ENCODE measurements at places on chromosomes 12 and 14.

DNA sequence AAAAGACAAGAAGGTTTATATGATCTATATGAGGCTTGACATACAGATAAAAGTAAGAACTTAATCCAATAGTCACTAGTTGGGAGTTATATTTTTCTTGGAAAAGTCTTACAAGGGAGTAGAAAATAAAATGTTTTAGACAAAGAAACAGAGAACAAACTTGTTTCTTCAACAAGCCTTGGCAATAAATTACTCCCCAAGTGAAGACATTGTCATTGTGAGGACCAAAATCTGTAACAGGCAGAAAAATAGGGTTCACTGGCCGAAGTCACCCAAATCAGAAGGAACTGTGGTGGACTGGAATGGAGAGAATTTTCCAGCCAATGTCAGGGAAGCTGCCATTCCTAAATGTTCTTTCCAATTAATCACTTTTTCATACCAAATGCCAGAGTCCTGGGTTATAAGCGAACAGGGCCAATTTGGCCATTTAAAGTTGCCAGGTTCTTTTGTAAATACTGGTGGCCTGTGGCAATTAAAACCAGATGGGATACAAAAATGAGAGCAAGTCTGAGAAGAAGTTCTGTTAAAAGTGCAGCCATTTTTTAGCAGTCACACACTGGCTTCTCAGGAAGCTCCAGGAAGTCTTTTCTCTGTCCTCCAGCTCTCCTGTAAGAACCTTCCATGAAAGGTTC lies 117.3 kb upstream of the OVCH1 start:
- DNase-seq = no peak

DNA sequence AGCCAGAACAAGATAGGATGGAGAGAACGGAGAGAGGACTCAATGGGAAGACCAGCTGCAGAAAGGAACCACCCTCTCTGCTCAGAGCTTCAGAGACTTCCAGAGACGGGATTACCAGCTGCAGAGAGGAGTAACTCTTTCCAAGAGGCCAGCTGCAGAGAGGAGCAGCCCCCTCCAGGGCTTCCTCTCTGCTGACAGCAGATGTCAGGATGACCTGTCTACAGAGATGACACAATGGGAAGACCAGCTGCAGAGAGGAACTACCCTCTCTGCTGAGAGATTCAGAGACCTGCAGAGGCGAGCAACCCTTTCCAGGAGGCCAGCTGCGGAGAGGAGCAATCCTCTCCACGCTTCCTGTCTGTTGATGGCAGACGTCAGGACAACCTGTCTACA lies 61.8 kb downstream of the KLRG1 start:
- DNase-seq = no peak

DNA sequence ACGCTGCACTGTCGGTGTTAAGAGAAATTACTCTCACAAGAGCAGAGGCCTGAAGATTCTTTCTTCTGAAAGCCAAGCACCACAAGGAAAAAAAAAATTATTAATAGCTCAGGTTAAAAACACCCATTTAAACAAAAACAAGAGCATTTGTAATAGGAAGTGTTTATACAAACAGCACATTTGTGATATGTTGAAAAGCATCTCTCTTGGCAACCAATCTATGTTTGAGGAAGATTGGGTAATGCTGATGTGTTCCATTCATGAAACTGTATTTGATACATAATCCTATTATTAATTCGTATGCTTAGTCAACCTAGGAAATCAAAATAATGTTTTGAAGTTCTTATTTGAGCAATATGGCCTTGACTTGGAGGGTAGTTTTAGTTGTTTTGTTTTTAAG lies 36.5 kb downstream of the SSPN start:
- no peak for DNase-seq

GRCh38 chr14:100144996-100145646 lies 14.3 kb downstream of the DEGS2 start:
- no peak for DNase-seq

- DNase-seq = no peak
Measured at GRCh38 chr12:80838708-80839107, 99.0 kb downstream of the LIN7A start.

DNA sequence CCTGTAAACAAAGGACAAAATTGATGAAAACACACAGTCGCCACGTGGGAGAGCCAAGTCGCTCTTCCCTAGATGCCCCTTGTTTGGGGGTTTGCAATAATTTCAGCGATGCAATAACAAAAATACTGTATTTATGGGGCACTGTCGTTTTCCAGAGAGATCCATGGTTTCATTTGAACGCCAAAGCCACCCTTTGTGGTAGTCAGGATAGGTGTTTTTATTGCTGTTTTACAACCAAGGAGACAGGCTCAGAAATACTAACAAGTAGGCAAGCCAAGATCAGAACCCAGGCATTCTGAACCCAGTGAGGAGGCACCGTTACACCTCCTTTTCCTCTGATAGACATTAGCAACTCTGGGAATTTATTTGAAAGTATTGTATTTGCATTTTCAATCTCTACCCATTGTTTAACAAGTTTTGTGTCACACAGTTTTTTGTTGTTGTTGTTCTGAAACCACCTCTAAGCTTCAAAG lies 831 bp upstream of the BTBD7 start:
- DNase-seq = no peak

DNA sequence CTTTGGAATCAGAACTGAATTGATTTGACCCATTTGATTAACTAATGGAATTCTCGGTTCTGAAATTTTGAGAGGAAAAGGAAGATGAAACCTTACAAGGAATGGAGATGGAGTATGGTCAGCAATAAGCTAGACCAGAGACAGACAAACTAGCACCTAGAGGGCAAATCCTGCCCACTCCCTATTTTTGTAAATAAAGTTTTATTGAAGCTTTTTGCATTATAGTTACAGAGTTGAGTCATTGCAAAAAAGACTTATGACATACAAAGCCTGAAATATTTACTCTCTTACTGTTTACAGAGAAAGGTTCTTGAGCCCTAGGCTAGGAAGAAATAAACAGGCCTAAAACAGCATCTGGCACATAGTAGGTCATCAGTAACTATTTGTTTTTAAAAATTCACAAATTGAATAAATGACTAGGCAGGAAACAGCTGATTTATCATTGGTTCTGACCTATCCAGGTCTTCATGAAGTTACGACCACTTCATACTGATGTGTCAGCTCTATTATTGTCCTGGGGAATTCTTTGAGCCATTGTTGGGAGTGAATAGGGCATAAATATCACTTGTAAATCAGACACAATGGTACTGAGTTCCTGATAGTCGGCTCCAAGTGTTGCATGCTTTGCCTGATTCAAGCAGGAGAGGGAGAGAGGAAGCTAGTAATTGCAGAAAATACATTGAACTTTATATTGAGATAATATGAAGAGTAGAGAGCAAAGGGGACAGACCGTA lies 14.6 kb upstream of the STAB2 start:
- DNase-seq = no peak

GRCh38 chr14:105026033-105026785 lies 5.3 kb upstream of the CDCA4 start:
- DNase-seq = no peak

DNA sequence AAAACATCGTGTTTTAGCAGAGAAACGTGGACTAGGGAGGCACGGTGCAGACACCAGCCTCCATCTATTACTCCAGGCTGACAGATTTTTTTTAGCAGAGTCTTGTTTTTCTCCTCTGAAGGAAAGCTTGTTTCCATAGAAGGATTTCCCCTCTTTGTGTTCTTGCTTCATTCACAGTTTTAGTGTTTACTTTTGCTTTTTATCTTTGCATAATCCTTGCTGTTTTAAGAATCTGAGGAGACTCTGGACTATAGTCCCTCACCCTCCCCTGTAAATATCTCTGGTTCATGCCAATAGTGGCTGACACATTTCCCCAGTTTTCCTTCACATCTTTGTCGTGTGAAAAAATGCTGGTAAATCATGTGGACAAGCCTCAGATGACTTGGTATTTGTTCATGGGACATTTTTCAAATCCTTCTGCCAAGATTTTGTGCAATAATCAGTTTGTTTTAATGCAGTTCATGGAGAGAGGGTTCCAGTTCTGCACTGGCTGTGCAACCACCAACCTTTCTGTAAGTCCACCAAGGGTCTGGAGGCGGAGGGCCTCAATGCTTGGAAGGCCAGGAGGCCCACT lies 39.9 kb upstream of the TMCC3 start:
- no peak for DNase-seq

DNA sequence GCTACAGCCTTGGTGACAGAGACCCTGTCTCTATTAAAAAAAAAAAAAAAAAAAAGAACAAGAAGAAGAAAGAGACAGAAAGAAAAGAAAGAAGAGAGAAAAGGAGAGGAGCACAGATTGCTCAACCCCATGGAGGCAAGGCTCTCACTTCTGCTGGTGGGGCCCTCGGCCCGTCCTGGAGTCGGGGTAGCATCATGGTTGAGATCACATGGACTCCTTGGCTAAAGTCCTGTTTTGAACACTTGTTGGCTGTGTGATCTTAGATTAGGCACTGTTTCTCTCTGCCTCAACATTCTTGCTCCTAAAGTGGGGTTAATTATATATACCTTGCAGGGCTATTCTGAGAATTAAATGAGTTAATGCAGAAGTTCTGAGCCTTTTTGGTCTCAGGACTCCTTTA lies 207.7 kb downstream of the CACNA1C start:
- DNase-seq = no peak

DNA sequence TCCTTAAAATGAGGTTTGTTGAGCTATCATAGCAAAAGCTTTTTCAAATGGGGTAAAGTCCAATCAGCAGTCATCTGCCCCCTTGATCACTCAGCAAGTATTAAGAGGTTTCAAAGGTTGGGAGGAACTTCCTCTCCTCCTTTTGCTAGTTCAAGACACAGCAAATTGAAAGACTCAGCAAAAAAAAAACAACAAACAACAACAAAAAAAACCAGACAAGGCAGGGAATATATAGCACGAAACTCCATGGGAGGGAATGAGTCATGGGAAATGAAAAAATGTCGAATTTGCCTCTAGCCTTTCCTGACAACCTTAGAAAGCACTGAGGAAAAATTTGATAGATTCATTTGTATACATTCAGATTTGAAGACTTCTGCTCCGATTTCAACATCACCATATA lies 1.6 kb upstream of the SLC7A8 start:
- no peak for DNase-seq

GRCh38 chr12:121026274-121027045 lies 10.2 kb upstream of the C12orf43 start:
- no peak for DNase-seq

DNA sequence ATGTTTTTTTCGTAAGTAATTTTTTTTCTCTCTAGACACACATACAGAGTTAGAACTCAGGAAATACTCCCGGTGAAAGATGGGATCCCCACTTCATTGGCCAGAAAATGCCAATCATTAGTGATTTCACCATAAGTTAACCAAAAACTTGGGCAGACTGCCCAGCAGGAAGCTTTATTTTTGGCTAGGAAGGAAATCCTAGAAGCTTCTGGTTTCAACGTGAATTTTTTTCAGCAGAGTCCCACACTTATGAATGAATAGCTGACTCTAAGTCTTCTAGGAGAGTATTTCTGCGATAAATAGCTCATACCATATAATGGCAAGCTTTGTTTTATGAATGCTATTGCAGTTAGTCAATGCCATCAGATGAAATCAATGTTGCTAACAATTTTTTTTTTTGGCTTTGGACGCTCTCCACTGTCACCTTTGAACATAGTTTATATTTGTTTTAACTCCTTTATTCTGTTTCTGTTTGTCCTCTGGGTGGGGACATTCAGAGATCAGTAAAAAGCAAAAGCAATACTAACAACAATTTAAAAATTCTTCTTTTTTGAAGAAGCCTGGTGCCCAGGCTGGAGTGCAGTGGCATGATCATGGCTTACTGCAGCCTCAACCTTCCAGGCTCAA lies 9.5 kb downstream of the PPP1CC start:
- DNase-seq = no peak

GRCh38 chr14:74257078-74257940 lies 18.1 kb downstream of the VSX2 start:
- DNase-seq = peak; percentile 49

DNA sequence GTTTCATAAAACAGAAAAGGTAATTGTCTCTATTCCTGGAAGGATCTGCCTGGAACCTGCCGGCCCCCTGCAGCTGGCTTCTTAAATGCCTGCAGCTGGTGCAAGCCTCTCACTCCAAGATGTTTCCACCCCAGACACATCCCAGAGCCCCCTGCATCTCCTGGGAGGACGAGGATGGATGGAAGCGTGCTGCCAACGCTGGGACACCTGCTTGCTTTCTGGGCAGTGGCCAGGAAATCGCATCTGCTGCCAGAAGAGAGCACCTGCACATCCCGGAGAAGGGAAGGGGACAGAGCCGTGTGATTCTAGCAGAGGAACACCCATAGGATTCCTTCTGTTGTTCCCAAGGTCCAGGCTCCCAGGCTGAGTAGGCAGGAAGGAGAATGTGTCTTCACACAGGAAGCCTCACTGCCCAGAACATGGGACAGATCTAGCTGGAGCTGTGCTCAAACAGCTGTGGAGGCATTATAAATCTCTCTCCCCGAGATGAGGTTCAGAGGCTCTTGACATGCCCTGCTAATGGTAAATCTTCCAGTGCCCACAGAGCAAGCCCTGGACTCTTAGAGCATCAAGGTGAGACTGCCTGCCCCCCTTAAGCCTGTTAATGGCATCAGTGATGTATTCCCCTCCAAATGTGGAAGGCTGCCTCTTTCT lies 138.8 kb upstream of the MAP1LC3B2 start:
- DNase-seq = no peak

- DNase-seq = no peak
Measured at GRCh38 chr12:33093534-33093933, 197.0 kb upstream of the PKP2 start.

GRCh38 chr14:77314539-77315457 lies 5.9 kb downstream of the POMT2 start:
- no peak for DNase-seq

DNA sequence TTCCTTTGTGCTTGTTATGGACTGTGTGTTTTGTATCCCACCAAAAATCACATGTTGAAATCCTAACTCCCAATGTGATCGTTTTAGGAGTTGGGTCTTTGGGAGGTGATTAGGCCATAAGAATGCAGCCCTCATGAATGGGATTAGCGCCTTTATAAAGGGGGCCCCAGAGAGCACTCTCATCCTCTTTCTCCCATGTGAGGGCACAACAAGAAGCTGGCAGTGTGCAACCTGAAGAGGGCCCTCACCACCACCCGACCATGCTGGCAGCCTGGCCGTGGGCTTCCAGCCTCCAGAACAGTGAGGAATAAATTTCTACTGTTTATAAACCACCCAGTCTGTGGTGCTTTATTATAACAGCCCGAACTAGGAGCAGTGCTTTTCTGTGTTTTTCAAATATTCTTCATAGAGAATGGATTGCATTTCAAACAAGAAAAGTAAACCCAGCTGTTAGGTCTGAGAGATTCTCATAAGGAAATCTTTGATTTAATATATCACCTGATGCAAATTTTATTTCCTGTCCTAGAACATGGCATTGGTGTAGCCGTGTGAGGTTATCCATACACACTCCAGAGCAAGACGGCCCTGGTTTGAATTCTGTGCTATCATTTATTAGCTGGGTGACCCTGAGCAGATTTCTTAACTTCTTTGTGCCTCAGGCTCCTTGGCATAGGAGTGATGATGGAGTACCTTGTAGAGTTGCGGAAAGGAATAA lies 27.8 kb downstream of the HSPB8 start:
- DNase-seq = no peak

- DNase-seq = no peak
Measured at GRCh38 chr12:124679533-124680371, 112.3 kb upstream of the NCOR2 start.

Data from activated CD4-positive, CD25-positive, alpha-beta regulatory T cell (primary cell).